Progenitor cell of endocrine pancreas (in vitro differentiated cells): ENCODE measurements at places on chromosomes 1 and 21.

DNA sequence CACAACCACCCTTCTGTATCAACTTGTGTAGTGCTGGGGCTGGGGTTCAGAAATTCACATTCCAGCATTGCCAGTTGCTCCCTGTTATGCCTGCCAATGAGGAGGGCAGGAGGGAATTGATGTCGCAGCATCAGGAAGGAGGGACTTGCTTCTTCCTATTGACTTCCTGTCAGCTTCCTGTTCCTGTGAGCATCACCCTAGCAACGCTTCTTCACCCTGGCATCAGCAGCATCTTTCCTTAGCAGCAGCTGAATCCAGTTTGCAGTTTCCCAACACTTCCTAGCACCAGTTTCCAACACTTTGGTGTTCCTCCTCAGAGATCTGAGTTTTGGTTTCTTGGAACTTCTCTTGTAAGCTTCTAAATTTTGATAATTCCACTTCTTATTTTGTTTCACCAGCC, 8.9 kb upstream of the TRIM62 start:
- H3K36me3 ChIP-seq, result no peaks in the 10 kb centered on the region
- no peak for DNase-seq
- peaks cover 41% of the 10 kb centered on the region for H3K27me3 ChIP-seq
- H3K27ac ChIP-seq, result no peak overlapping the region
- H3K4me3 ChIP-seq, result no peak overlapping the region

DNA sequence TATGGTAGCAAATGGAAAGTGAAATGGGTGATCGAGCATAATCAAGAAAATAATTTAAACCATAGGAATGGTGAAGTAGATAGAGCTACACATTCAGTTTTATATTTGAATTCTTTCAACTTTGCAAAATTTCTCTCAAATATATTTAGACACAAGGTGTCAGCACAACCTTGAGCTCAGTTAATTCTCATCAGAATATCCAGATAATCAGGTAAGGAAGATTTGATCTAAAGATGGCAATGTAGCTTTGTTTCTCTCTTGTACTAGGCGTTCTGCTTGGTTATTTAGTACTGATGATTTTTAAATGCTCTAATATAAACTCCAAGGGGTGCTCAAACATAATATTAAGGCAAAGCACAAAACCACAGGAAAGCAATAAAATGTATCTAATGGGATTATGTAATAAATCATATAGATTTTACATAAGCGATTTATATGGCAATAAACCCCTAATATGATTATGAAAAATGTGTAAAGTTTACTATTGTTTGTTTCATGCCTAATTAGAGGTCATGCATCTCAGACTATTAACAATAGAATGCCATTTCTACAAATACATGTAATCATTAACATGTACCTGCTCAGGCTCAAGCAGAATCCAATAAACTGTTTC, 32.4 kb upstream of the SERTAD4 start:
- H3K36me3 ChIP-seq, result peaks cover 1% of the 10 kb centered on the region
- no peak overlapping the region for H3K4me3 ChIP-seq
- H3K4me1 ChIP-seq, result no peaks in the 10 kb centered on the region
- no peak for DNase-seq

DNA sequence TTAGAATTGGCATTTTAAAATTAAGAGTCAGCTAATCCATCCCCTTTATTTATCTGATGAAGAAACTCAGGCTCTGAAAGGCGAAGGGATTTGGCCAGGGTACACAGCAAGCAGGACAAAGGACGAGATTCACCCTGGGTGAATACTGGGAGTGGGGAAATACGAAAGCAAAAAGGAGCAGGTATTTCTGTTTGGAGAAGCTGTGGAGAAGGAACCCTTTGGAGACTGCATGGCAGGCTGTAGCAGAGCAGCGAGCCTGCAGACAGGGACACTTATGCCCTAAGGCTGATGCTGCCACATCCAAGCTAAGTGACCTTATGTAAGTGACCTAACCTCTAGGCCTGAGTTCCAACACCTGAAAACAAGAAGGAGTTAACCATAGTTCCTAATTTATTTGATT, 207.2 kb upstream of the C1orf87 start:
- no peak for DNase-seq
- no peak overlapping the region for H3K27ac ChIP-seq
- H3K4me1 ChIP-seq, result peaks cover 6% of the 10 kb centered on the region
- H3K27me3 ChIP-seq, result peaks cover 6% of the 10 kb centered on the region
- no peak overlapping the region for H3K4me3 ChIP-seq

DNA sequence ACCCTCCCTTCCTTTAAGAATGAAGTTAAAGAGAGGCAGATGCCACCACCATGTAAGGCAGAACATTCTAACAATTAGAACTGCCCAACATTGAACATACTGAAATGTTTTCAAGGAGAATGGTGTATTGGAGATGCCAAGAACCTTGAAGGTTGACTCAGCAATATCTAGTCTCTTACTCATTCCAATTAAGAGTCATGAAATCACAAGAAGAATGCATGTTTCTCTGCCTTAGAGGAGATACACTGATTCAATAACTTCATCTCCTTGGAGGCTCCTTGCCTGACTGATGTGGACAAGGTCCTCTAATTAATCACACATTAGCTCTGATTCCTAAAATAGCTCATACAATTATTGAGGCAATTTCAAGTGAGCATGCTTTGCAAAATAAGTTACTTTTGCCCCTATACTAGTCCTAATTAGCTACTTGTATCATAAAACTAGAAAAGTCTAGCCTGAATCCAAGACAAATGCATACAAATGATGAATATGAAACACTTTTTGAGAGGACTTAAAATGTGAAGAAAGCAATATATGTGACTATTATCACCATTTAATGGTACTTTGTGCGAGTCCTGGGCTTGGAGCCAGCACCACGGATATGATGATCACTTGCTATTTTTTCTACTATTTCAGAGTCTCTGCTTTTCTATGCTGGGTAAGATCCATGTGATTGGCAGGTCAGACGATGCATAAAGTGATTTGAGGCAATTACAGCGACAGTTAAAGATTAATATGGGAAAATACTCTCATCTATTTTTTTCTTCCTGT, 114.5 kb downstream of the DSCAM start:
- no peaks in the 10 kb centered on the region for H3K27me3 ChIP-seq
- no peaks in the 10 kb centered on the region for H3K4me1 ChIP-seq
- no peak overlapping the region for H3K27ac ChIP-seq
- H3K4me3 ChIP-seq, result no peak overlapping the region
- H3K36me3 ChIP-seq, result no peaks in the 10 kb centered on the region

DNA sequence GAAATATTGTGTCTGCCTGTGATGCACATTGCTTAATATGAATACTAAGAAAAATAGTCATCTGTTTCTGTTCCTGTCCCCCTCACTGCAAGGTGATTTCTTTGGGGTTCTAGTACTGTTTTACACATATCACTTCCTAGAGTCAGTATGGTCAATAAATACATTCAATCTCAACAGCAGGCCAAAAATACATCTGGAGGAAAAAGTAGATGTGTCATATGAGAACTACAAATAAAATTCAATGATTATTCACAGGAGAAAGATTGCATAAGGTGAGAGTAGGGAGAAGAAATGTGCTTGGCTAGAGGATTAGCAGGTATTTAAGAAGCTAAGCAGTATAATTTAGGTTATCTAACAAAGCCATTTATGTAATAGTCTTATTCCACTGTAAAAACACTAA, 45.3 kb upstream of the SAMSN1 start:
- no peaks in the 10 kb centered on the region for H3K27me3 ChIP-seq
- no peak overlapping the region for H3K27ac ChIP-seq
- no peaks in the 10 kb centered on the region for H3K4me1 ChIP-seq

DNA sequence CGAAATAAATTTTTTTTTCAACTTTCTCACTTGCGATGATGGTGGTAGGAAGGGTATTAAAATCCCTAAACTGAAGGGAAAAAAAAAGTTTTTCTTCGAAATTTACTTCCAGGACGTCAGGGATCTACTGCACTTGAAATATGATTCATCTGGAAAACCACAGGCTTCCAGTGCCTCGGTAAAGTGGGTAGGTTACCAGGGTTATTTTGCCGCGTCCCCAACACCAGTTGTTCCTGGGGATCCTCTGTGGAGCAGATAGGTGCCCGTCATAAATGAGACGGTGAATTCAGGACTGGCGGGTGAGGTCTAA, 773 bp downstream of the RABIF start:
- peaks cover 2% of the 10 kb centered on the region for H3K36me3 ChIP-seq
- H3K27ac ChIP-seq, result peak overlapping the region; percentile 97
- H3K4me1 ChIP-seq, result peaks cover 11% of the 10 kb centered on the region
- H3K4me3 ChIP-seq, result peak overlapping the region; percentile 92

- no peak overlapping the region for H3K27ac ChIP-seq
- H3K4me3 ChIP-seq, result no peak overlapping the region
- peaks cover under 1% of the 10 kb centered on the region for H3K4me1 ChIP-seq
Observed at GRCh38 chr1:221851336-221851735, 109.4 kb upstream of the DUSP10 start.

GRCh38 chr1:201266774-201267173, 16.5 kb upstream of the PKP1 start:
- no peak overlapping the region for H3K27ac ChIP-seq
- H3K36me3 ChIP-seq, result no peaks in the 10 kb centered on the region
- no peak for DNase-seq
- no peak overlapping the region for H3K4me3 ChIP-seq
- peaks cover 54% of the 10 kb centered on the region for H3K27me3 ChIP-seq

DNA sequence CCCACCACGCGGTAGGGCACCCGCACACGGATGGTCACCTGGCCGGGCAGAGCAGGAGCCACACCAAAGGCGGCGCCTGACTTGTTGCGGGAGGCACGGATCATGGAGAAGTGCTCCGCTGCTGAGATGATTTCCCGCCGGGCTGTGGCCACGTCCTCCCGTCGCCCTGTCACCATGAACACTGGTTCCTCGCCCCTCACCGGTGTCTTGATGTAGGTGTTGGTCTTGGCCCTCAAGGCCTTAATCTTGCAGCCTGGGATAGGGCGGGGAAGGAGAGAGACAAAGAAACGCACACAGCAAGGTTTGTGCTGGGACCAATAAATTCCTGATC, 4.9 kb downstream of the MEX3A start:
- peak overlapping the region; percentile 99 for H3K4me3 ChIP-seq
- H3K36me3 ChIP-seq, result peaks cover 38% of the 10 kb centered on the region
- peaks cover 62% of the 10 kb centered on the region for H3K4me1 ChIP-seq

DNA sequence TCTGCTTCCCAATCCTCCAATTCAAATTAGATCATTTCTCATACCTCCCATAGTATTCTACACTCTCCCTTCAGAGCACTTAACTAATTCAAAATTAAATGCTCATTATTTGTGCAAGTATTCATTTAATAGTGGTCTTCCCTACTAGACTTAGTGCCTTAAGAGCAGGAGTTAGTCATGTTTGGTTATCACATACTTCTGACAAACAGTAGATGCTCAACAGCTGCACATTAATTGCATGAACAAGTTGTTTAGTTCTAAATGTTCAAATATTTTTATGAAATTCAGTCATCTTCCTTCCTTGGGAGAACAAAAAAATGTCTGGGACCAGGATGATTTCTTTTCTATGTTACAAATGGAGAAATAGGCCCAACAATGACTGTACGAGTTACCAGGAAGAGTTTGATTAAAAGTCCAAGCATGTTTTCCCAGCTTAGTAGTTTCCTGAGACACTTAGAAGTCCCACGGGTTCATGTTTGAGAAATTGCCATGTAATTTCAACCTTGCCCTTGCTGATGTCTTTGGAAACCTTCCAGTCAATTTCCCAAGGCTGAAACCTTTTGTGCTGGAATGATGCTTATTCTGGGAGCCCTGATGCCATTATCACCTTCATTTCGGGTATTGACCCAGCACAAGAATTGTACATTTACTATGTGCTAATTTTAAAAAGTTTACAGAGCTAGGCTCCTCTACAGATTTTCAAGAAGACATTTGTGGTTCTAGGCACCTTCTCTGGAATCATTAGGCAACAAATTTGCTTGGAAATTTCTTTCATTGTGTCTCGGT, 437.9 kb upstream of the PLXNA2 start:
- H3K4me1 ChIP-seq, result peaks cover 5% of the 10 kb centered on the region
- DNase-seq, result no peak
- H3K36me3 ChIP-seq, result no peaks in the 10 kb centered on the region

DNA sequence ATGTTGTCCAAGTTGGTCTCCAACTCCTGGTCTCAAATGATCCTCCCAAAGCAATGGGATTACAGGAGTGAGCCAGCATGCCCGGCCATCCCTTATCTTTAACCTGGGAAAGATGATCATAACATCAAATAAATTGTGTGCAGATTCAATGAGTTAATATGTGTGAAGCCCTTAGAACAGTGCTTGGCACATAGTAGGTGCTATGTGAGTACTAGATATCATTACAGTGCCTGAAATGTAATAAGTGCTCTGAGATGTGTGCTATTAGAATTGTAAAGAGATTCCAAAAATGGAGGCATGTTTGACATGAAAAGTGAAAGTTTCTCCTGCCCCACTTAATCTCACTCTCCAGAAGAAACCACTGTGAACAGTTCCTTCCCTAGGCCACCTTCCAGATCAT, 71.8 kb downstream of the RUNX3 start:
- no peak overlapping the region for H3K27ac ChIP-seq
- peaks cover 10% of the 10 kb centered on the region for H3K4me1 ChIP-seq
- no peak for DNase-seq

DNA sequence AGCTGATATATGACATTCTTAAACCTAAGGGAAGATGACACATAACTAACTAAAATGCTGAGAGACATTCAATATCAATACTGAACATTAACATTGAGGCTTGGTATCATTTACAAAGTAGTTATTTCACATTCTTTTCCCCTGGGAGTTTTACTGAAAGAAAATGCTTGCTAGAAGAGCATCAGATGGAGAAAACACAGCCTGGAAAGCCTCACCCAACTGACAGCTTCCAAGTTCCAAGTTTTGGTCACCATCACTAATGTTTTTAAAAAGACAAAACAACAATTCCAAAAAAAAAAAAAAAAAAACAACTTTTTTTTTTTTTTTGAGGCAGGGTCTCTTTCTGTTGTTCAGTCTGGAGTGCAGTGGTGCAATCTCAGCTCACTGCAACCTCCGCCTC, 80.6 kb downstream of the DSCAM start:
- H3K4me1 ChIP-seq, result no peaks in the 10 kb centered on the region
- H3K27ac ChIP-seq, result no peak overlapping the region
- DNase-seq, result no peak
- no peaks in the 10 kb centered on the region for H3K36me3 ChIP-seq
- peaks cover 2% of the 10 kb centered on the region for H3K27me3 ChIP-seq

GRCh38 chr21:27700974-27701614, 734.2 kb upstream of the ADAMTS5 start:
- no peaks in the 10 kb centered on the region for H3K36me3 ChIP-seq
- DNase-seq, result peak; percentile 69
- no peak overlapping the region for H3K4me3 ChIP-seq
- no peaks in the 10 kb centered on the region for H3K27me3 ChIP-seq

GRCh38 chr1:23291706-23292105, 52.4 kb downstream of the HNRNPR start:
- no peak for DNase-seq
- H3K27ac ChIP-seq, result no peak overlapping the region
- no peaks in the 10 kb centered on the region for H3K27me3 ChIP-seq

DNA sequence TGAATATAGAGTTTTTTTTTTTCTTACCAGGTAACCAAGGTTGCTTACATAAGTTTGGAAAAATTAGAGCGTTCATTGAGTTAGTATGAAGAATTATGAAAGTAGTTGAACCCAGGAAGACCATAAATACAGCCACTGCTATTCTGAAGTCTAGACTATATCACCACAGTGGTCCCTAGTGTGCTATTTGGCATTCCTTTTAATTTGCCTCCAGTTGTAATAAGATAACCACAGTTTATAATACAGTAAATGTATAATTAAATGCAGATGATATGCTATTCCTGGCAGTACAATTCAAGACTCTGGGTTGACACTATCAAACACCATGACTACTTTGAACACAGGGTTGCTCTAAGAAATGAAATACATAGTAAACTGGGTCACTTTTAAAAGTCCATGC, 270.5 kb downstream of the BRINP2 start:
- H3K27me3 ChIP-seq, result peaks cover 6% of the 10 kb centered on the region
- DNase-seq, result no peak
- H3K27ac ChIP-seq, result no peak overlapping the region
- H3K4me3 ChIP-seq, result no peak overlapping the region
